Caki2 (cell line): ENCODE measurements at places on chromosomes 6 and 20.

DNA sequence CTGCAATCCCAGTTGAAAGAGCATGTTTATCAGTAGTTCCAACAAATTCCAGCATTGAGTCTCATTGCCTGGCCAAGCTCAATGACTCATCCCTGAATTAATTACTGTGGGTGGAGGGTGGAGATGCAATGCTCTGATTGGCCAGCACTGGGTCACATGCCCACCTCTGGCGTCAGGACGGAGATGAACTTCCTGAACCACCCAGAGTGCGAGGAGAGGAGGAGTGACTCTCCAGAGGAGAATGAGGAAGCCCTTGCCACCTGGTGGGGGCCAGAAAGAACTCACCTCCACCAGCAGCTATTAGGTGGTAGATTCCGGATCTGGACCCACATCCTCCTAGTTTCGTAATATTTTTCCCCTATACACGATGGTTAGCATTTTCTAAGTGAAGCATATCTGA lies 283.9 kb downstream of the TBC1D7 start:
- DNase-seq, result peak; percentile 87

- DNase-seq, result no peak
These were observed 219.6 kb upstream of the CHD6 start for GRCh38 chr20:41837669-41838224.

DNA sequence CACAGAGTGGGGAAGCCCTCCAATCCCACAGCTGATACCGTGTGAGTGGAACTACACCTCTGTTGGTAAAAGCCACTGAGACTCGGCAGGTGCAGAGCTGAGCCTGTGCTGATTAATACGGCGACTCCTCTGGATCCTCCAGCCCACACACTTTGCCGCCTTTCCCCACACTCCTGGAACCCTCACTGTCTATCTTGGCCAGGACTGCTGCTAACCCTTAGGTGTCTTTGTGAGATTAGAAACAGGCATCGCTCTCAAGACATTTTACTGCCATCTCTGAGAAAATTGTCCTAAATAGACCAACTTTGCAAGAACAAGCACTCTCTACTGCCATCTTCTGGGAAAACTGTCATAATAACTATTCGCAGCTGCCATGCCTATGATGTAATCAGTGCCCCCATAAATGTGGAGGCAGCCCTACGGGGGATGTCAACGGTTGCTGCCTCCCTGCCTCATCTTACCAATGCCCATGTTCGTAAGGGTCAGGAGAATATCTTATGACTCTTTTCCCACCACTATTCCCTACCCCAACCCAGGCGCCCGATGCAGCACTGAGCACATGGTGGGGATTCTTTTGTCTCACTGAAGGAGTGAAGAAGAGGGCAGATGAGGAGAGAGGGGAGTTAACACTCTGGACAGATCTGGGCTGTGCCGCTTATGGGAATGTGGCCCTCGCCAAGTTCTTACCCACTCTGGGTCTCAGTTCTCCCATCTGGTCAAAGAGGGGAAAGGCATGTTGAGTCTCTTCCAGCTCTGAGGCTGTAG lies 26.1 kb upstream of the KCNB1 start:
- peak; percentile 34 for DNase-seq

GRCh38 chr6:106568530-106568929 lies 60.8 kb downstream of the RTN4IP1 start:
- DNase-seq, result no peak

DNA sequence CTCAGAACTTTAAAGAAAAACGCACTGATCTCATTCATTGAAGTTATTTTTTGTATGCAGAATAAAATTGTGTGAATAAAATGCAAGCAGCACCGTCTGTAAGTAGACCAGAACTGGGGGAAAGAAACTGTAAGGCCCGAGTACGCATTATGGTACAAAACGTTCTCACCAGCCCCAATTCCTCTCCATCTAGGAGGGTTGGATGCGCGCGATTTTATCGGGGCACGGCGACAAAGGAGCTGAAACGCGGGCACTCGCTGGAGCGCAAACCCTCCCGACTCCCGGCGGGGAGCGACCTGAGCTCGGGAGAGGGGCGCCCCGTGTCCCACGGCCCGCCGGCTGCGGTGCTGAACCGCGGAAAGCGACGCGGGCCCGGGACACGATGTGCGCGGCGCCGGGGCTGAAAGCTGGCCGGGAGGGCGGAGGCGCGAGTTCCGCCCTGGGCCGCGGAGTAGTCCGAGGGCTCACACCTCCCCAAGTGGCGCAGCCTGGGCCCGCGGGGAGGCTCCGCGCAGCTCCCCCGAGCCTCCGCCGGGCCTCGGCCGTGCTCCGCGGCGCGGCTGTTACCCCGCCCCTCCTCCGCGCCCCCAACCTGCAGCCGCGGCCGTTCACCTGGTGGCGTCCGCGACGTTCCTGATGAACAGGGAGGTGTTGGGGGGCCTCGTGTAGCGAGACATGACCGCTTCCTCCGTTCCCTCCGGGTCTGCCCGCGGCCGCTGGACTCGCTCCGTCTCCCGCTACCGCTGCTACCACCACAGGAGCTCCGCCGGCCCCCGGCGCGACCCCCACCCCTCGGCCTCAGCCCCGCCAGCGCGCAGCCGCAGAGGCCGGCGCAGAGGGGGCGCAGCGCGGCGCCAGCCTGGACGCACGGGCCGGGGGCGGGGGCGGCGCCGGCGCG lies at the start of gene SRSF12:
SRSF12 (minus strand) TSS at position 861 of the 898 bp plus-strand sequence; CDS start at position 677, 184 bp downstream.
- peak; percentile 55 for DNase-seq
